CD4-positive, alpha-beta T cell (primary cell): ENCODE measurements at places on chromosomes 1 and 21.
A peak's percentile ranks its signal among the peaks of the same experiment; 100 is the strongest.

DNA sequence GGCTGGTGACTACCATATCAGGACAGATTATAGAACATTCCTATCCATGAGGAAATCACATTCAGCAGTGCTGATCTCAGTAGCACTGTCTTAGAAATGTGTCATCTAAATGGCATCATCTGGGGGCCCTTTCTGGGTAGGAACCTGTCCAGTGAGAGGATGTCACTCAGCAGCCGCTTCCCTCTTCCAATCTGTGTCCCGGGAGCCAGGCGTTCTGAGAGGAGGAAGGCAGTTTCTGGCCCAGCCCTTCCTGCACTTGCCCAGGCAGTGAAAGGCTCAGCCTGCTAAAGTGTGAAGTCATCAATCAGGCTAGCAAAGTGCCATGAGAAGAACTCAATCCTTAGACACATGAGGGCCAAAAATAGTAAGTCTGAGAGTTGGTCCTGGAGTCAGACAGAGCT is 25.6 kb downstream of the RAB4A start:
- DNase-seq, result no peak

DNA sequence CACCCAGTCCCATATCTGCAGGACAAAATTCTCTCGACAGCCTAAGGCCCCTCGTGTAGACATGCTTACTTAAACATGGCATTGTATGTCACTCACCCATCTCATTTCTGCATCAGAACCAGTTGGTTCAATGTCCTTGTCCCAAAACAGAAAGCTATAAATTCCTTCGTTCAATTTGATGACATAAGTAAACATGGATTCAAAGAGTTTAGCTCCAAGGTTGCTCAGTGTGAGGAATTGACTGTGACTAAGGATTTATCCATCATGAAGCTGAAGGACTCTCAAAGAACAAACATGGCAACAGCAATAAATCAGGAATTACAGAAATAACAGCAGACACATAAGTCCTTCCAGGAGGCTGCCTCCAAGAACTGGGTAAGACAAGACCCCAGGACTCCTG is 237.2 kb downstream of the TOMM20 start:
- no peak for DNase-seq

GRCh38 chr1:185561629-185562028 is 172.6 kb upstream of the HMCN1 start:
- DNase-seq, result no peak

- peak; percentile 9 for DNase-seq
Observed at GRCh38 chr21:29403922-29404538, 105.3 kb downstream of the BACH1 start.

GRCh38 chr1:44293761-44294315 is 61.2 kb downstream of the ERI3 start:
- DNase-seq, result no peak

GRCh38 chr1:198220428-198220827 is 63.6 kb downstream of the NEK7 start:
- no peak for DNase-seq
